ENCODE measurements at places on chromosomes 4 and X.

- no peak for DNase-seq
Observed at GRCh38 chrX:7115557-7115956, 32.0 kb upstream of the STS start.

- DNase-seq: no peak
Observed at GRCh38 chr4:173171098-173171497, 2.5 kb downstream of the GALNT7 start.

- no peak for DNase-seq
Observed at GRCh38 chrX:153782313-153782712, 1.5 kb downstream of the SRPK3 start.

GRCh38 chr4:26150948-26151347 is 169.9 kb upstream of the RBPJ start:
- DNase-seq: no peak

DNA sequence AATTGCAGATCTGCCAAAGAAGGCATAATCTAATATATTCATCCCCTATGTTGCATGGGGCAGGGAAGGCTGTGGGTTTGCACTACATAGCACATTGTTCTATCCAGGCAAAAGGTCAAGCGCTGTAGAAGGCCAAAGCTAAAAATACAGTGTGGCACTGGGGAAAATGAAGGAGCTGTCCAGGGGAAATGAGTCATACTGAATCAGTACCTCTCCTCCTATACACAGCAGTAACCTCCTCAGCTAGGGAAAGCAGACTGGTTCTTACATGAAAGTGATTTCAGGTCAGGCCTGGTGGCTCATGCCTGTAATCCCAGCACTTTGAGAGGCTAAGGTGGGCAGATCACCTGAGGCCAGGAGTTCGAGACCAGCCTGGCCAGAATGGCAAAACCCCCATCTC is 31.0 kb upstream of the SLC25A4 start:
- DNase-seq: no peak

- DNase-seq: no peak
Observed at GRCh38 chrX:150234126-150234525, 129.0 kb upstream of the MAMLD1 start.

- no peak for DNase-seq
Observed at GRCh38 chr4:165207016-165207430, 338 bp upstream of the KLHL2 start.

- no peak for DNase-seq
Observed at GRCh38 chrX:12988797-12989196, 13.9 kb downstream of the TMSB4X start.

DNA sequence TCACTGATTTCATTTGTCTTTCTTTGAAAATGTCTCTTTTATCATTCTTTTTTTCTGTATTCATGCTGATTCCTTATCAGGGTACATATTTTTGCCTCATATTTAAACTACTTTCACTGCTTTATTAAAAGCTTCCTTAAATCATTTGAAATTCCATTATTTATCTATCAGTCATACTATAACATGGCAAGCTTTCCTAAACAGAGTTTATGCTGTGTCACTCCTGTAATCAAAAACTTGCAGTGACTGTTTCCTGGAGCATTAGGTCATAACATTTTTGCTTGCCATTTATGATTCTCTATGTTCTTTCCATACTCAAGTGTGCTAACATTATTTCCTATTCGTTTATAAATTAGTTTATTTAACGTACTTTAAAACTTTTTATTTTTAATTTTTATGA is 203.7 kb downstream of the BMPR1B start:
- DNase-seq: no peak

GRCh38 chr4:150423074-150423473 is 158.9 kb upstream of the MAB21L2 start:
- no peak for DNase-seq

DNA sequence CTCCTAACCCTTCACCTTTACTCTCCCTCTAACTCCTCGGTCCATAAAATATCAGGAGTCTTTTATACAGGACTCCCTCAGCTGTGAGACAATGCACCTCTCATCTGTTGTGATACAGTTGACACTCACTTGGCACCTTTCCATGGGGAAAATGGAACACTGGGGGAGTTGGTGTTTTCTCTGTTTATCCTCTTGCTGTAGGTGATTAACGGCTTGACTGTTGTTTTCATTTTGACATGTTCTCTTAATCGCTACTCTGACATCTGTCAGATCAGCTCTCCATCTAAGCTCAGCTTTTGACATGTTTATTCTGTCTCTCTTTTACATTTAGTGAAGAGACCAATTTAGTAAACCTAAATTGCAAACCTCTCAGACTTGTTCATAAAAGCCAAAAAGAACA is 604.8 kb downstream of the TRAM1L1 start:
- no peak for DNase-seq

DNA sequence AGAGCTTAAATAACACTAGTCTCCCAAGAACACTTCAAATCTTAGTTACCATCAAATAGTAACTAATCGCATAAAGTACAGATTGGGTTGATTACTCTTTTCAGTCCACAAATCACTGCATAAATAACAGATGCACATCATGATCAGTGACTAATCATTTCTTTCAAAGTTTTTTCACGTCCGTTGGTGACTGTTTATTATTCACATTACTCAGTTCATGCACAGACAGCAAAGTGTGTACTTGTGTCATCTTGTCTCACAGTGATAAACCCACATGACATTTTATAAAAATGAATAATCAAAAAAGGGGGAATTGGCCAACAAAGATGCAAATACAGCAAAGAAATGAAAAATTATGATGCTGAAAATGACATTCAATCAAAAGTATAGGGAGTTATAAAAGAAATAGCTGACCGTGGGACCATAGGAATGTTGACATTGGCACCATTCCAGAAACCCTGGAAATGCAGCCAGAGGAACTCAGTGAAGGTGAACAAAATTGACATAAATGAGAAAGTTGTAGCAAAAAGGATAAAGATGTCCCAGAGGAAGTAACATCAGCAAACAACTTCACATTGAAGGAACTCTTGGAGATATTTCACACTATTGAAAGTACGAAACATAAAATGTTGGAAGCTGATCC is 161.5 kb downstream of the SOX3 start:
- no peak for DNase-seq

DNA sequence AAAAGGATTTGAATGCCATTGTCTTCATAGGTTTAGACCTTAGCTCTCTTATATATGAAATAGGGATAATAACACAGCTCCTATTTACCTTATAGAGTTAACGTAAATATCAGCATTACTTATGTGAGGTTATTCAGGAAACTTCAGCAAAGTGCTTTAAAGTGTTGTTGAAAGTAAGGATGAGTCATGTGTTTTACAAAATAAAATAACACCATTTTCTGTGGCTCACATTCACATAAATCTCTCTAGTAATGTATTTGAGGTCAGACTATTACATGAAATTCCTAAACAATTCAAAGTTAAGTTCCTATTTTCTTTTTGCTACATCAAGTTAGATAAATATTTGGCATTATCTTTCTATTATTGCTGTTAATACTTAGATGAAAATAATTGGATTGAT is 2.9 kb downstream of the GNRHR start:
- DNase-seq: no peak

DNA sequence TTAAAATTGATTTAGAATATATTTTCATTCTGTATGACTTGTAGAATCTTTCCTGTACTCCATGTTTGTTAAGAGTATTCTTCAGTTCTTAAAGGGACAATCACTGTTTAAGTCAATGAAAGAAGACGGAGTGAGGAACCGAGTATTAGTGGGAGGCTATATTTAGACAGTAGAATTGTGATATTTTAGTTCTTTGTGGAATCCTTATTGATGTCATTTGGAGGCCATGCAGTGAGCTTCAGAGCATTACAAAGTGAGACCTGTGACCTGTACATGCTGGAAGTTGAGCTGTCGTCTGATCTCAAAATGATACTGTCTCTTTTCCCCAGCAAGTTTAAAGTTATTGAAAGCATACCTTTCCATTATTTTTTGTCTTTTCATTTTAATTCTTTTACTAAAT is 394.7 kb downstream of the GALNTL6 start:
- DNase-seq: no peak

GRCh38 chrX:154596290-154596929 is 11.5 kb downstream of the CTAG1A start:
- DNase-seq: no peak

DNA sequence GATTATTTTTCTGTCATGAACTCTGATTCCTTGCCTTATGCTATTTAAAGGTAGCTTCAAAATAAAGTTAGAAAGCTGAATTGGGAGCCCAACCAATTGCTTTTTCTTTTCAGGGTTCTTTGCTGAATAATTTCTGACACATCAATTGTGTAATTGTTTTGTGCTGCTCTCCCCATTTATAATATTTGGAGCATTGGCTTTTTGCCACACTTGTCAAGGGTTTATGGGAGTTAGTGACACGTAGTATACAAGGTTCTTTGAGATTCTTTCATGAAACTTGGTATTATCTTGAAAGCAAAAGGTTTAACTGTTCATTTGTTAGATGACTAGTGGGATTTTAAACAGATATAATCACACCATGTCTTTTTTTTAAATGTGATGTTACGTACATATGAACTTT is 80.9 kb downstream of the POLA1 start:
- DNase-seq: no peak

DNA sequence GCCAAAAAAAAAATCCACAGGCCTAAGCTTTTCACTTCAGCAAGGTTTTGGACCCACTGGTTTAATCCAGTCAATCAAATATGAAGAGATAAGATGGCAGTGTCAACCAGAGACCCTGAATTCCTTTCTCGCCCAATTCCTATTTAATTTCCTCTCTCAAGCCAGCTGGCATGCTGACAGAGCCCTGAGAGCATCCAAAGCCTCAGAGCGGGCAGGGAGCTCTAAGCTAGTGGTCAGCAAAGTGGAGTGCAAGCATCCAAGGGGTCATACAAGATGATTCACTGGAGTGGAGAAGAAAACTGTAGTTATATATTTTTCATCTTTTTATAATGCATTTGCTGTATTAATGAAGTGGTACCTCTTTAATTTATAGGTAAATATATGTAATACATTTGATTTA is 37.8 kb upstream of the PRPS2 start:
- DNase-seq: no peak

DNA sequence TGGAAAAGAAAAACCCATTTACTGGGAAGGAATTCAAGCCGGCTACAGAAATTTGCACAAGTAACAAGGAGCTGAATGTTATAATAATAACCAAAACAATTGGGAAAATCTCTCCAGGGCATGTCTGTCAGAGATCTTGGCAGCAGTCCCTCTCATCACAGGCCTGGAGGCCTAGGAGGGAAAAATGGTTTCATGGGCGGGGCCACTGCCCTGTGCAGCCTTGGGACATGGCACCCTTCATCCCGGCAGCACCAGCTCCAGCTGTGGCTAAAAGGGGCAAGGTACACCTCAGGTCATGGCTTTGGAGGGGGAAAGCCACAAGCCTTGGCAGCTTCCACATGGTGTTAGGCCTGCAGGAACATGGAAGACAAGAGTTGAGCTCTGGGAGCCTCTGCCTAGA is 513.1 kb upstream of the CNKSR2 start:
- DNase-seq: no peak

DNA sequence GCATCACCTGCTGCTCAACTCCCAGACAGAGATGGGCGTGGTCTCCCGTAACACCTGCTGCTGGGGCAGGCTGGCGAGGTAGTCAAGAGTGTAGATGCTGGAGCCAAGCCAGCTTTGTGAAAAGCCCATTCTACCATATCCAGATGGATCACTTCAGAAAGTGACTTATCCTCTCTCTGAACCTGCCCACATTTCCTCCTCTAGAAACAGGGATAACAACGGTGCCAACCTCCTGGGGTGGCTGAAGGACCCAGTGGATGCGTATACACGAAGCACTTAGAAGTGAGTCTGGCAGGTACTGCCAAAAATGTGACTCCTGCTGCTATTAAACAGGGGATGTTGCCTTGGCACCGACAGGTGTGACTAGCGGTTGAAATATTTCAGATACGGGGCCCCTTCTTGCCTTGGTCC is 95.8 kb downstream of the SORBS2 start:
- DNase-seq: no peak

DNA sequence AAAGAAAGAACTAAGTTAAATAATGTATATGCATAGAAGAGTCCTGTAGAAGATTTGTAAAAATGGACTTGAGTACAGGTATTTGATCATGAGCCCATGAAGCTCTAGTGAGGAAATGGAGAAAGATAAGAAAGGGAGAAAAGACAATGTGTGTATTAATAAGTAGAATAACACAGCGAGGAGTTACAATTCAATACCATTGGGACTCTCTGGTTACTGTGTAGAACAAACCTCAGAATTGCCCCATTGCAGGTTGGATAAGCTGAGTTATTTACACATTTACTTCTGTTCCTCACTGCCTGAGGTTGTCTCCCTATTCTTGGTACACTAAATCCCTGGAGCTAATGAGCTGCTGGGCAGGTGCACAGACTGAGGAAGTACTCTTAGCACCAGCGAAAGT is 33.3 kb downstream of the BANK1 start:
- no peak for DNase-seq

DNA sequence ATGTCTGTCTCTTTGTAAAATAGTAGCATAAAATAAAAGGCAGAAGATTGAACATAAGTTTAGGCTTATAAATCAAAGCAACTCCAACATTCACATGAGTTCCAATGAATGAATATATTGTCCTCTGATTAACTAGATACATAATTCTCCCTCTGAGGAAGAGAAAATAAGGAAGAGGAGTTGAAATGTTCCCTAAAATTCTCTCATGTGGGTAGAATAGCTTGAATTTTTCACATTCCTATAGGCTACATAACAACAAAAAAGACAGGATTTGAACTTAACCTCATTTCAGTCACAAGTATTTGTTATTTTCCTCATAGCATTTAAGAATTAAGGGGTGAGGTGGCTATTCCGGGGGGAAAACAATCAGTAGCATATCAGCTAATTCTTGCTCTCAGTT is 462.4 kb upstream of the NDST4 start:
- no peak for DNase-seq

- peak; percentile 70 for DNase-seq
Observed at GRCh38 chr4:1644891-1645657, 39.0 kb downstream of the FAM53A start.

- no peak for DNase-seq
Observed at GRCh38 chrX:104987063-104987462, 233.4 kb downstream of the TEX13A start.

- no peak for DNase-seq
Observed at GRCh38 chrX:69028761-69029120, 136.5 kb downstream of the PJA1 start.

- no peak for DNase-seq
Observed at GRCh38 chr4:188092824-188093223, 16.6 kb downstream of the TRIML2 start.

- DNase-seq: no peak
Observed at GRCh38 chr4:31104043-31104442, 383.9 kb downstream of the PCDH7 start.

- DNase-seq: no peak
Observed at GRCh38 chr4:14518136-14518535, 484.1 kb upstream of the CPEB2 start.

GRCh38 chr4:37852376-37852775 is 25.9 kb downstream of the PGM2 start:
- no peak for DNase-seq

- DNase-seq: peak; percentile 24
Observed at GRCh38 chr4:72314869-72315268, 254.2 kb downstream of the ADAMTS3 start.

GRCh38 chr4:52694936-52695335 is 35.8 kb upstream of the USP46 start:
- DNase-seq: no peak
